Activated T-helper 1 cell treated with anti-CD3 and anti-CD28 coated beads, Interleukin-2, amount 50 U/mL, for 16 hours (primary cell): ENCODE measurements at places on chromosomes 6 and 20.

- no peak for DNase-seq
These were observed 129.4 kb downstream of the IBTK start for GRCh38 chr6:82118150-82118562.

- DNase-seq, result no peak
These were observed 1.5 kb downstream of the AGER start for GRCh38 chr6:32182555-32182981.

- no peak for DNase-seq
These were observed 114.7 kb downstream of the SOX4 start for GRCh38 chr6:21708320-21708580.

DNA sequence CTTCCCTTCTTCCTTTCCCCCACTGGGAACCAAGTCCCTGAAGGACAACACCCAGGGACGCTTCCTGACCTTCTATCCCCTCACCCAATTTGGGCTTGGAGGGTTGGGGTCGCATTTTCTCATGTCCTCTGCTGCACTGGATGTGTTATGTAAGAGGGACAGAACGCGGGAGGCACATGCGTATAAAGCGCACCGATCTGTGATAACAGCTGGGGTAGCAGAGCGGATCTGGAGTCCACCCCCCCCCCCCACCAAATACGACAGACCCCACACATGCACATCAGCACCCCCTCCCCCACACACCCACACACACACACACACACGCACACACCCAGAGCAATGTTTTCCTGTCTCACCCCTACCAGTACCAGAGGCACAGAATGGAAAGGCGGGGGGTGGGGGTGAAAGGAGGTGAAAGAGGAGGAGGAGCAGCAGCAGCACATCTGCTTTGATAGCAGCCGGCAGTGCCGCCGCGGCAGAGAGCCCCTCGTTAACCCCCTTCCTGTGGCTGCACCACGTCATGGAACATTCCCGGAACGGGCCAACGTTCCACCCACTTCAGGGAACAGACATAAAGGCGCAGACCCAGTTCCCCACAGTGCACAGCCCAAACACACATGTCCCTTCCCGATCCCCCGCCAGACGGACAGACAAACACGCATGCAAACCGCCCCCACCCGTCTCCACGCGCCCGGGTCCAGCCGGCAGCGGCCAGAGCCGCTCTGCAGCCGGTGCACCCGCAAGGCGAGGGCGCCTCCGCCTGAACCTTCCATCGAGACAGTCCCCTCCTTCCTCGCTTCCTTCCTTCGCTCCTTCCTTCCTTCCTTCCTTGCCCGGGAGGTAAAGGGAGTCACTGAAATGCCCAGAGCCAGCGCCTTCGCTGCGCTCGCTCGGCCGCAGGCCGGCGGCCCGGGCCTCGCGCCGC lies 590 bp downstream of the HIVEP2 start:
- DNase-seq, result peak; percentile 73

GRCh38 chr6:118324116-118324515 lies 224.0 kb upstream of the PLN start:
- DNase-seq, result no peak

- DNase-seq, result no peak
These were observed 122.3 kb downstream of the RNASET2 start for GRCh38 chr6:166834049-166834448.

DNA sequence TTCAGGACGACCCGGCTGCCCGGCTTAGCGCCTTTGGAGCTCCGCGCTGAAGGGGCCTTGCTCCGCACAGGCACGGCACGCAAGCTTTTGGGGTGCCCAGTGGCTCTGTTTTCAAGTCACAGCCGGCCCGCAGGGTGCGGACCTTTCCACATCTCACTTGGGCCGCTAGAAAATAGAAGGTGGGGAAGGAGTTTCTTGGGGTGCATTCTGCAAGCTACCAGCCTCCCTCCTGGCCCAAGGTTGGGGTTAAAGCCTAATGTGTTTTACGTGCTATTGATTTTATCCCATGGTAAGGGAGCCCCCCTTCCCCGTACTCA lies 561 bp downstream of the KAT14 start:
- DNase-seq, result no peak

GRCh38 chr6:26284537-26285142 lies 80.4 kb upstream of the BTN3A2 start:
- DNase-seq, result no peak

GRCh38 chr20:58619864-58620431 lies 31.1 kb upstream of the STX16 start:
- DNase-seq, result no peak

DNA sequence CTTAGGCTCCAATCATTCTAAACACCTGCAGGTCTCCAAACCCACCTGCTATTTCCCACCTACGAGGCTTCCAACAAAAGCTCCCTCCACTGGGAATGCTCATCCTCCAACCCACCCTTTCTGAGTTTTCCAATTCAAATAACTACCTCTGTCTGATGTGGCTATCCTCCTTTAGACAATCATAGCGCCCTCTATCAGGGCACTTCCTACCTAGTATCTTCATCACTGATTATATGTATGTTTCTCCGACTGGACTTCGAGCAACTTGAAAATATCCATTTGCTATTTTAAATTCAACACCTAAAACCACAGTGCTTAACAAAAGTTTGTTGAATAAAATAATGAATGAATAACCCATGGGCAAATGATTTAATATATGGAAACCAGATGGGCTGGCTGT lies 41.3 kb downstream of the MTFR2 start:
- DNase-seq, result no peak
